ENCODE measurements at places on chromosomes 3 and 15.

DNA sequence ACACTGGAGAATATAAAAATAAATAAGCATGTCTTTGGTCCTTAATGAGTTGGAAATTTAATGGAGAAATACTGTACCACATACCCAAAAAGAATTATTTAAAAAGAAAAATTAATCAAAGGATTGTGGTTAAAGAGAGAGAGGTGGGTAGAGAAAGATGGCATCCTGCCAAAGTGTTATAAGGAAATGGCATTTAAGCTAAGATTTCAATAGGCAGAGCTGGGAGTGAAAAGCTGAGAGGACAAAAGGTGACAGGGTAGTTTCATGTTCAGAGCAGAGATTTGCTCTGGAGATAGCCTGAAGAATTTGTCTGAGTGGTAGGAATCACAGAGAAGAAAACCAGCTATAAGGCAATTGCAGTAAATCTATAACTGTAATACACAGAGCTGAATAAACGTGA lies 181.0 kb downstream of the SI start:
- DNase-seq: no peak

- peak; percentile 84 for DNase-seq
Measured at GRCh38 chr15:50906954-50907600, 1.4 kb upstream of the AP4E1 start.

GRCh38 chr15:98503970-98504369 lies 144.4 kb upstream of the IGF1R start:
- no peak for DNase-seq

GRCh38 chr15:48175126-48175525 lies 3.0 kb downstream of the MYEF2 start:
- no peak for DNase-seq

DNA sequence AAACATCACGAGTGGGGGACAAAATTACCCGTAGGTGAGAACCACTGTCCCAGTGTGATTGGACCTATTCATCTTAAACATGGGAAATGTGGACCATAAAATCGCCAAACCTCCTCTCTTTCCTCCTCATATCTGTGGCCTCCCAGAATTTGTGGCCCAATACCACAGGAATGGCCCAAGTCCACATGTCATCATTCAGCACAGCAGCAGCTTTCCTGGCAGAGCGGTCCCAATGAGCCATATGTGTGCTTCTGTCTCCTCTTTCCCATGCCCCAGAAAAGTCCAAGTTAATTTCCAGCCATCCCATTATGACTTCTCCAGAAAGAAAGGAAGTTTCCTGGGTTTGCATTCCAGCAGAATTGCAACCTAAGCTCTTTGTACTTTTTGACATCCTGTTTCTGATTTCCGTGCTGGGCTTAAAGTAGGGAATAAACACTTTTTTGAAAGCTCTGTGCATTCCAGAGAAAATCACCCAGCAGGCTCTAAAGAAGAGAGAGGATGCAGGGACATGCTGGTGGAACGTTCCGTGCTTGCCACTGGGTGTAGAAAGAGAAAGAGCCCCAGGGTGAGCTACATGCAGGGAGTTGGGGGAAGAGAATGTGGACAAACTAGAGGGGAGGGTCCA lies 259.4 kb upstream of the PROK2 start:
- DNase-seq: no peak

GRCh38 chr3:147640781-147641180 lies 231.6 kb downstream of the ZIC1 start:
- no peak for DNase-seq

GRCh38 chr3:153399636-153400035 lies 237.6 kb downstream of the RAP2B start:
- no peak for DNase-seq

DNA sequence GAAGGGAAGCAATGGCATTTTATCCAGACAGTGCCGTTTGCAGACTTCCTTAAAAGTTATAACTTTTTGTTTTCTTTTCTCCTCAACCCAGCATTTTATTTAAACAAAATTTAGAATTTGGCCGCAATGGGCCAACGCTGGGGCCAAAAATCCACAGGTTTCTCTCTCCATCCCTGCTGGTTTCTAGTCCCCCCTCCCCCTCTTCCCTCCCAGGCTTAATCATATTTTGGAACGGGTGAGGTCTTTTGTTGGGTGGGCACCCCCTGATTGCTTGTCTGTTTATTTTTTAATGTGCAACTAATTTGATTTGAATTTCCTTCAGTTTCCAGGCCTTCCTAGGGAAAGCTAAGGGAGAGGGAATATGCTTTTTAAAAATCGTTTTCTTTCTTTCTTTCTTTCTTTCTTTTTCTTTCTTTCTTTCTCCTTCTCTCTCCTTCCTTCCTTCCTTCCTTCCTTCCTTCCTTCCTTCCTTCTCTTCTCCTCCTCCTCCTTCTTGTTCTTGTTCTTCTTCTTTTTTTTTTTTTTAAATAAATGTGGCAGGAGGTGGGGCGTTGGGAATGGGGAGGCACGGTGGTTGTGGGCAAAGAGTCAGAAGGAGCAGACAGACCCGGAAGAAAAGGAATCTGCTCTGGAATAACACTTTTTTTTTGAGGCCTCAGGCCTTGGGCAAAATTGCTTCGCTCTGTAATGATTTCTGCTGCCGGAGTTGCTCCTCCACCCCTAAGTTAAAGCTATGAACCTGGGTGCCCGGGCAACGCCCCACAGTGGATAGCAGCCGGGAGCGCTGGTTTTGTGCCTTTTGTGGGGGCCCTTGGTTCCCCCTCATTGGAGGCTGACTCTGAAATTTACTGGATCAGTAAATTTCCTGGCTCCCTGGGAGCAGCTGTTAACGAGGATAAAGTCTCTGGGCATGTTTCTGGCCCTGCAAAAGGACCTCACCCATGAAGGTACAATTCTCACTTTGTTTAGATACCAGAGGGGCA lies 1.9 kb downstream of the FNDC3B start:
- DNase-seq: no peak

DNA sequence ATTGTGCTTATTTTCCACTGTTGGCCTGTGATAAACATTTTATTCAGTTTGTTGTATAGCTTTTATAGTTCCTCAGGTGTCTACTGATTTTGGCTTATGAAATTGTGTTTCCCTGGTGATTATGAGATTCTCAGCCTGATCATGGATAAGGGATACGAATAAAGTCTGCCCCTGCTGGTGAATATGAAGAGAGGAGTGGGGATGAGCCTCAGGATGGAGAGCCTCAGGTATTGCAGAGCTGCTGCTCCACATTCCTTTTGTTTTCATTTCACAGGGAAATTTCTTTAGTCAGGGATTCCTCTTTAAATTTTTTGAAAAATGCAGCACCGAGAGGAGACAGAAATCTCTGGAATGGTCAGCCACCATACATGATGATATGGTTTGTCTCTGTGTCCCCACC lies 14.7 kb upstream of the RAB6B start:
- no peak for DNase-seq

DNA sequence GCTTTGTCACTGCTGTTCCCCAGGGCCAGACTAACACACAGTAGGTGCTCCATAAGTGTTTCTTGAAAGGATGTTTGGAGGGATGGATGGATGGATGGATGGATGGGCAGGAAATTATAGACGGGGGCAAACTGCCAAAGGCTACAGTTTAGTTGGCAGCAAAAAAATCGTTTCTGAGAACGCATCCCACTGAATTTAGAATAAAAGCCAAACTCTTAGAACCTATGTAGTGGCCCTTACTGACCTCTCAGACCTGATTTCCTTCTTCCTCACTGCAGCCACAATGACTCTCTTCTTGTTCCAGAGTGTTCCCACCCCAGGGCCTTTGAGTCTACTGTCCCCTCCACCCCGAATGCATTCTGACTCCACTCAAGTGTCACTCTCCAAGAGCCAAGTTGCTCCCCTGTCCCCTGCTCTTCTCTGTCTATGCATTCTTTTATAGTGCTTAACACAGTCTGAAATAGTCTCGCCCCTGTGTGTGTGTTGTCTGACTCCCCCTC lies 5.2 kb upstream of the GATA2 start:
- no peak for DNase-seq

DNA sequence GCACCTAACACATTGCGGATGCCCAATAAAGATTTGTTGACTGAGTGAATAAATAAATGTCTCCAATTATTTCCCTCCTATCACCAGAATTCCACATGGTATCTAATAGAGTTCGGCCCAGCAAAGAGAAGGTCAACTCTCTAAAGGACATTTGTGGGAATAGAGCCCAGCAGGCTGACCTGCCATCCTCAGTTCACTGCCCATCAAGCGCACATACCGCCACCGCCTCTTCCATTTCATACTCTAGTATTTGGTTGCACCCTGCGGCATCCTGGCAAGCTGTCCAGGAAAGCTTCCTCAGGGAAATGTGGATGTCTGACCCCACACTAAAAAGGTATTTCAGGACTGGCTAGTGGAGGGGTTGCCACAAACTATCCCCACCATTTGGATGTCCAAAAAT lies 29.8 kb upstream of the DLG1 start:
- no peak for DNase-seq

GRCh38 chr15:92809880-92810361 lies 90.2 kb upstream of the CHD2 start:
- DNase-seq: peak; percentile 52

DNA sequence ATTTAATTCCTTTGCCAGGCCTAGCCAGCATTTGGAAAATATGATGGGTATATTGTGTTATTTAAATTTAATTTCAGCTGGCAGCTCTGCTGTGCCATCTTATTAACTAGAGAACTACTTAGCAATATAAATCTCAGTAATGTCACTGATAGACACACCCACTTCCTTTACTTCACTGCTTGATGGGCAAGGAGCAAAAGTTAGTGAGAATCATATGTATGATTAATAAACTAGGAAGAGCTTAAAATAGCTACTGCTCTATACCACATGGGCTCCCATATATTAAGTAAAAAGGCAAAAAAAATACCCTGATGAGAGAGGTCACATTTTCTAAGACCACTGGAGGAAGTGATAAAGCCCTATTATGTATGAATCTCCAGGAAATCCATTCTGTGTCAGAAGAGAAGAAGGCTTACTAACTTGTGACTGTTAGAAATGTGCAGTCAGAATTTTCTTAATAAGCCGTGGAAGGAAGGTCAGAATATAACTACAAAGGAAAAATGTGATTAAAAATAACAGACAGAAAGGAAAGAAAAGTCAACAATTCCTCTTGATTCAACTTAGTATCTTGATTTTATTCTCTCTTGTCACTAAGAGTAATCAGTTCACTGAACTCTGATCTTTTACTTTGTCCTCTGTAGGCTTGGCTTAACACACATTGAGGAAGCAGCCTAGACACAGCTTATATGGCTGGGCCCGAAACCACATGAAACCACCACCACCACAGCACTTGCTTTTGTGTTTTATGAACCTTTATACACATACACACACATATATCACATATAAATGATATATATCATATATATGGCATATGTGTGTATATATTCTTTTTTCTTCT lies 1233.9 kb upstream of the ALCAM start:
- DNase-seq: no peak

GRCh38 chr15:64010719-64011118 lies 35.6 kb downstream of the DAPK2 start:
- DNase-seq: peak; percentile 92

GRCh38 chr3:171309906-171310359 lies 150.3 kb downstream of the TNIK start:
- no peak for DNase-seq

DNA sequence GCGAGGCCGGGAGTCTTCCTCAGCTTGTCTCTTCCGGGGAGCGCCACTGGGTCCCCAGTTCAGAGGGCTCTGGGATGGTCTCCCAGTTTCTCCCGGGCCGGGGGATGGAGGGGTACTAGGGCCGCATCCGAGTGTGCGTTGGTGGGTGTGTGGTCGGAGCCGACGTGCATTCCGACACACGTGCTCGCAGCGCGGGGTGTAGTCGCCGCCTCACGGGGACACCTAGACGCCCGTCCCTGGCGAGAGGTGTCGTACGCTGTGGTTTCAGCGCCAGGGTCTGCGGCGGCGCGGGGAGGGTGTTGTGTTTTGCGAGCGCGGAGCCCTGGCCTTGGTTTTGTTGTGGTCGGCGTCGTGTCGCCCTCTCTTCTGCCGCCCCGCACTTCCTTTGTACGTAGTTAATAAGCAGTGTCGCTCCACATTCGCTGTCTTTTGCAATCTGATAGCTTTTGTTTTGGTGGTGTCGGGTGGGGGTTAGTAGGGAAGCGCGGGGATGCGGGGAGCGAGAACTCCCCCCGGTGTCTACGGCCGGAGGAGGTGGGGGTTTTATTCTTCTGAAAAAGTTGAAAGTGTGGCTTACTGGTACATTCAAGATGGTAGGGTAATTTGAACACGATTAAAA lies 2.2 kb downstream of the IGF1R start:
- peak; percentile 71 for DNase-seq

DNA sequence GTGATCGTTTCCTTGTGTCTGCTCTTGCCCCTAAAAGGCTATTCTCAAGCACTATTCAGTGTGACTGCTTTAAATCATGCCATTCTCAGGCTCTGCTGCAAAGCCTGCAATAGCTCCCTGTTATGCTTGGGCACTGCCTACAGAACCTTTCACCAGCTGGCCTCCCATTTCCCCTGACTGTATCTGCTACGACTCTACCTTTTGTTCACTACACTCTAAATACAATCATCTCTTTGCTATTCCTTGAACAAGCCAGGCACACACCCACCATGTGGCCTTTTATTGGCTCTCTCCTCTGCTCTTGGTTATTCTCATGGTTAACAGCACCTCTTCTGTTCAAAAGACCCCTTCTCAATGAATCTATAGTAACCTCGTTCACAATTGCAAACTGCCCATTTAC lies 29.6 kb upstream of the FNDC3B start:
- DNase-seq: no peak

GRCh38 chr3:21508246-21508645 lies 242.8 kb downstream of the ZNF385D start:
- no peak for DNase-seq

DNA sequence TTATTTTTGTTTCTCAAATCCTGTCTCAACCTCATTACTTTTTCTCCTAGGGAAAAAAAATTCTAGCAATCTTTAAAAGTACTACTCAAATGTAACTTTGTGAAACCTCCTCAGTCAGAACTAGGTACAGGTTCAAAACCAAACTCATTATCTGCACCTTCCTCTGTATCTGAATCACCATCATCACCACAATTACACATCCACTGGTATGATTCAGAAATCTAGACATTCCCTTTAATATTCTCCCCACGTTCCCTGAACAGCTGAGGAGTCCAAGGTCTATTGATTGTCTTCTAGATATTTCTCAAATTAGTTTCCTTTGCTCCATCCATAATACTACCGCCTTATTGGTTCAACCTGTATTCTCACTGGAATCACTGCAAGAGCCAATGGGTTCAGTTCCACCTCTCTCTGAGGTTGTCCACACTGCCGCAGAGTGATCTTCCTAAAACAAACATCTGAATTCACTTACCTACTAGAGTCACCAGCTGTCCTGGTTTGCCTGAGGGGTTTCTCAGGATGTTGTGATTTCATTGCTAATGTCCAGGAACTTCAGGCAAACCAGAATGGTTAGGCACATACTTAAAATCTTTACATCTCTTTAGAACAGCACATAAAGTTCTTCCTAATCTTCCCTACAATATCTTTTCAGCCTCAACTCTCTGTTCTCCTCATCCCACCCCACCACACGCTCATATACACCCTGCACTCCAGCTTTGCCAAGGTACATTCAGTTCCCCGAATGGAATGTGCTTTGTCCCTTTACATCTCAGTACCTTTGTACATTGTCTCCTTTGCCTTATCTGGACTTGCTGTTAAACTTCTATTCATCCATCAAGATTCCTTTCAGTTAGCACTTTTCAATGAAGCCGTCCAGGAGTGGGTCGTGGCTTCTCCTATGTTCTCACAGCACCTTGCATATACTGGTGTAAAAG lies 24.2 kb downstream of the ATP13A4 start:
- no peak for DNase-seq

All from CD4-positive, alpha-beta T cell treated with Interleukin-15 for 1 hour (primary cell).